ENCODE measurements at places on chromosomes 16 and 17.

GRCh38 chr16:27739606-27740357, 189.8 kb downstream of the KATNIP start:
- DNase-seq, result no peak

DNA sequence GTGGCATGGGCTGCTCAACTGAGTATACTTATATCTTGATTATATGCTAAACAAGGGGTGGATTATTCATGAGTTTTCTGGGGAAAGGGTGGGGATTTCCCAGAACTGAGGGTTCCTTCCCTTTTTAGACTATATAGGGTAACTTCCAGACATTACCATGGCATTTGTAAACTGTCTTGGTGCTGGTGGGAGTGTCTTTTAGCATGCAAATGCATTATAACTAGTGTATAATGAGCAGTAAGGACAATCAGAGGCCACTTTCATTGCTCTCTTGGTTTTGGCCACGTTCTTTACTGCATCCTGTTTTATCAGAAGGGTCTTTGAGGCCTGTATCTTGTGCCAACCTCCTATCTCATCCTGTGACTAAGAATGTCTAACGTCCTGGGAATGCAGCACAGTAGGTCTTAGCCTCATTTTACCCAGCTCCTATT, 12.0 kb downstream of the PRR11 start:
- no peak for DNase-seq

GRCh38 chr17:68379692-68380677, 77.3 kb downstream of the WIPI1 start:
- DNase-seq, result no peak

DNA sequence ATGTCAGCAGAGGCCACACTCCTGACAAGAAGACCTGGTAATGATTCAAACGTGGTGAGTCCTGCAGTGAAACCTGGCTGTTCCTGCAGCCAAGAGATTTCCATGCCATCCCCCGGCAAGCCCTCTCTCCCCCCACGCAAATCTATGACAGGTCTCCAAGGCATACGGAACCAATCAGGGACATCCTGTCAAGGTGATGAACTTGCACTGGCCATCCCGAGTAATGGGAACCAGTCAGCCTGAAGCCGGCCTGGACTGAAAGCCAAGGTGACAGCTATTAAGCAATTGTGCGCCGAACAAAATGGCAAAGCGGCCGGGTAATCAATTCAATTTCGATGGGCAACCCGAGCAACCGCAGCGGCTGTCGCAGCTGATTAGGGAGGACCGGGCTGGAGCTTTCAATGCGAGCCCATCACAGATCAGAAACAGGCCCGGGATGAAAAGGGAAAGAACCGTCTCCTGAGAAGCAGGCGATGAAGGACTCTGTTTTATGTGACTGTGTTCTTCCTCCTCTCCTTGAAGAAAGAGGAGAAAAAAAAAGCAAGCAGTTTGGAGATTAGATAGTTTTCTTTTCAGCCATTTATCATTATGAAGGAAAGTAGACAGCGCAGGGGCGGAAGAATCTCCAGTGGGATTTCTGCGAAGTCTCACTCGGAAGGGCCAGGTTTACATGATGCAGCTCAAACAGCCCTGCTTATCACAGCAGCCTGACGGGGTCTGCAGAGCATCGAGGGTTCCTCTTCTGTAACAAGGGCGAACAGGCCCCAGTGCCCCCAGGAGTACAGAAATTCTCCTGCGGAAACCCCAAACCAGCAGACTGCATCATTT, 35.2 kb downstream of the TBX4 start:
- DNase-seq, result no peak

DNA sequence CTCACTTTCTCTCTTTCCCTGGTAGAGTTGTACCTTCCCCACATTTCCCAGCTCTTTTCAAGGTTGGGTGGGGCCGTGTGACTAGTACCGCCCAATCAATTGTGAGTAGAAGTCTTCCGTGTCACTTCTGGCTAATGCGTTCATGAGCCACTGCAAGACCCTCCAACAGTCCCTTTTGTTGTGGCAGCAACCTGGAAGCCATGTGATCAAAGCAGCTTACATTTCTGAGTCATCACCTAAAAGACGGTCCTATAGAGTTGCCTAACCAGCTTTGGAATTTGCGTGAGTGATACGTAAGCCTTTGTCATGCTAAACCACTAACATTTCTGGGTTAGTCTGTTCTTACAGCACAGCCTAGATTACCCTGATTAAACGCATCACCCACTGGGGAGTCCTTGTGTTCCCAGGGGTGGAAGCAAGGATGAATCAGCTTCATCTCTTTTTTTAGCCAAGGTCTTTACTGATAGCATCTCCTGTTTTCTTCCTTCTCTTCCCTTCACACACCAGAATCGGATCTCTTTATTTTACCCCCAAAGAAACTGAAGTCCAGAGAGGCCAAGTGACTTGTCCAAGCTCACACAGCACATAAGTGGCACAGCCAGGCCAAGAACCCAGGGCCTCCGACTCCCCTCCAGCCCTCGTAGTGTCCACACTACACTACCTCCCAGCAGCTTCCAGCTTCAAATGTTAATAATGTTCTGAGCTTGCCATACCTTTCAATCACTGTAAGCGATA, 366.3 kb upstream of the XYLT1 start:
- no peak for DNase-seq
